ENCODE measurements at places on chromosomes 7 and 10.

GRCh38 chr7:48734695-48735406 lies 189.5 kb upstream of the CDC14C start:
- DNase-seq: no peak

DNA sequence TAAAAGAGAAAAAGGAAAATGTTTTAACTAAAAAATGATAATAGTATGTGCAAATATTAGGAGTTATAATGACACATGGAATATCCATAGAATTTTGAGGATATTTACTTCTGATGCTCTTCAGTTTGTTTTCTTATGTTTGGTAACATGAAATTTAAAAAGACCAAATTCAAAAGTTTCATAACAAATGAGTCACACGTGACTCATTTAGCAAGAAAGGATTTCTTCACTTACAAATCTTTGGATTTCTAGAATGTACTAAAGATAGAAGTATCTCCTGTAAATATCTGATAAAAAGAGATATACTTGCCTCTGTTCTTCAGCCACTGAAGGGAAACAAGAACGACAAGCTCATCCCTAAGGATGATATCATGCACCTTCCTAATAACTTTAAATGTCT lies 774.5 kb upstream of the LRRTM3 start:
- DNase-seq: no peak

DNA sequence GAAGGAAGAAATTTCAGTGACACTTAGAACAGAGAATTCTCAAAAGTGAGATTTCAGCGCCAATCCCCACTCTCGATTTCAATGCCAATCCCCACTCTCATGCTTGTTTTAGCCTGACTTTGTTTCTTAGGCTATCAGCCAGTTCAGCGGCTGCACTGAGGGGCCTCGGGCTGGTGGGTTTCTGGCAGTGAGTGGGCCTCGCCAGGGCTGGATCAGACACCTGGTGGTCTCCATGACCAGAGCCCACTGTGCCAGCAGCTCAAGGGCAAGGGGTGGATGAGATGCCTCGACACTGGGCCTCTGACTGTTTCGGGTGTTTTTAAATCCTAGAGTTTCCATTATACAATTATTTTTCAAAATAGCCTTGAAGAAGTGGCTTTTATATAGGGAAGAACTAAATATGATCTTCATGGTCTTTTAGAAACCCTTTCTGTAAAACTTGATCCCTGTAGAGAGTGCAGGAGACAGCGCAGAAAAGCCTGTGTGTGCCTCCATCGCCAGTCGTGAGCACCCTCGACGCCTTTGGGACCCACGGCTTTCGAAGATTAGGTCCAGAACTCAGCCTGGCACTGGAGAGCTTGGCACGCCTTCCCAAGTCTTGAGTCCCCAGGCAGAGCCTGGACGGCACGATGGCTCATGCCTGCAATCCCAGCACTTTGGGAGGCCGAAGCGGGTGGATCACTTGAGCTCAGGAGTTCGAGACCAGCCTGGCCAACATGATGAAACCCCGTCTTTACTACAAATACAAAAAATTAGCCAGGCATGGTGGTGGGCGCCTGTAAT lies 76.2 kb downstream of the INPP5A start:
- no peak for DNase-seq

GRCh38 chr10:127877116-127877515 lies 15.6 kb downstream of the CLRN3 start:
- no peak for DNase-seq

- no peak for DNase-seq
These were observed 567.1 kb downstream of the GRM8 start for GRCh38 chr7:126685596-126685995.

DNA sequence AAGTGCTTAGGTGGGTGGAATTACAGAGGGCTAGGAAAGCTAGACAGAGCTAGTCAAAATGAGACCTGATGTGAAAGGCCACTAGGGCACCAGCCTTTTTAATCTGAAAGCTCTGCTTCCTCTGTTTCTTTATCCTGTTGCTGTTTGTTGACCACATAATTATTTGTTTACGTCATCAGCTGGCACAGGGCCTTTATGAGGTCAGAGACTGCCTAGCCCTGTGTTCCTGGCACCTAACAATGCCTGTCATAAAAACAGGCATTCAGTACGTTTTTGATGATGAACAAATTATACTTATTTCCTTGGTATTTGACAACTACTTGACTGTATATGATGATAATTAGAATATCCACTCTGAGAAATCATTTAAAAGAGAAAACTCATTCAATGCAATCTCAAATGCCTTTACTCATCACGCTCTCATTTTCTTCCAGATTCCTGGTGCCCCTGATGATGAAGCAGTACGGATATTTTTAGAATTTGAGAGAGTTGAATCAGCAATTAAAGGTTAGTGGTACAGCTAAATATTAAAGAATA lies 26.0 kb downstream of the RBM17 start:
- DNase-seq: no peak

GRCh38 chr10:101726115-101726387 lies 31.1 kb upstream of the FBXW4 start:
- no peak for DNase-seq

GRCh38 chr10:74480778-74481177 lies 329.8 kb downstream of the ADK start:
- no peak for DNase-seq

GRCh38 chr7:106618480-106618879 lies 42.5 kb downstream of the CCDC71L start:
- DNase-seq: no peak

- no peak for DNase-seq
These were observed 16.8 kb downstream of the DLD start for GRCh38 chr7:107907790-107908189.

DNA sequence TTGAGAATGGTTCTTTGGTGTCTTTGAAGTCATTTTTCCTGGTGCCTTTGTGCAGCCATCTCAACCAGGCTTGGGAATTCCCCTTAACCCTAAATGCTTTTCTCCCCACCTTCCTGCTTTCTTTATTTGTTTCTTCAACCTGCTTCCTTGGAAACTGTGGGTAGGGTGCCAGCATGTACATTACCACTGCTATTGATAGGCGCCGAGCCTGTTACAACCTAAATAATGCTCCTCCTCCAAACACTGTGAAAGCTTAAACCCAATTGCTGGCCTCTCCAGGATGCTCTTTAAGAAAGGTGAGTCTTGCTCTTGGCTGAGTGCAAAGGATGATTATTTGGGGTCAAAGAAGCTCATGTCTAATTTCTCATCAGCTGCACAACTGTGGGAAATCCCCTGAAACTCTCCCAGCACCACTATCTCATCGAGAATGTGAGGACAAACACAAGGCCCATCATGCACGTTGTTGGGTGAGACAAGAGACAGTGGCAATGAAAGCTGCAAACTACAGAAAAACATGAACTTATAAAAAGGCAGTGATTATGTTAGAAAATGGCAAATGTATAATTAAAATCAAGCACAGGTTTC lies 285.5 kb upstream of the IGFBP3 start:
- DNase-seq: no peak

GRCh38 chr10:3424111-3424851 lies 251.7 kb upstream of the PITRM1 start:
- peak; percentile 76 for DNase-seq

- no peak for DNase-seq
These were observed 107.8 kb downstream of the ADARB2 start for GRCh38 chr10:1629326-1630198.

GRCh38 chr7:83613232-83613631 lies 35.7 kb downstream of the SEMA3E start:
- no peak for DNase-seq

DNA sequence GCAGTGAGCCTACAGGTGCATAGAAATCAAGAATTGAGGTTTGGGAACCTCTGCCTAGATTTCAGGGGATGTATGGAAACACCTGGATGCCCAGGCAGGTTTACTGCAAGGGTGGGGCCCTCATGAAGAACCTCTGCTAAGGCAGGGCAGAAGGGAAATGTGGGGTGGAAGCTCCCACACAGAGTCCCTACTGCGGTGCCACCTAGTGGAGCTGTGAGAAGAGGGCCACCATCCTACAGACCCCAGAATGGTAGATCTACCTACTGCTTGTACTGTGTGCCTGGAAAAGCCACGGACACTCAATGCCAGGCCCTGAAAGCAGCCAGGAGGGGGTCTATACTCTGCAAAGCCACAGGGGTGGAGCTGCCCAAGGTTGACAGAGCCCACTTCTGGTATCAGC lies 533.5 kb downstream of the GPAM start:
- no peak for DNase-seq

- DNase-seq: peak; percentile 28
These were observed 2.0 kb upstream of the GTPBP4 start for GRCh38 chr10:986137-986825.

GRCh38 chr10:124446830-124447750 lies 2.7 kb downstream of the NKX1-2 start:
- no peak for DNase-seq

- DNase-seq: no peak
These were observed 162.8 kb upstream of the KCND2 start for GRCh38 chr7:120110169-120110568.

DNA sequence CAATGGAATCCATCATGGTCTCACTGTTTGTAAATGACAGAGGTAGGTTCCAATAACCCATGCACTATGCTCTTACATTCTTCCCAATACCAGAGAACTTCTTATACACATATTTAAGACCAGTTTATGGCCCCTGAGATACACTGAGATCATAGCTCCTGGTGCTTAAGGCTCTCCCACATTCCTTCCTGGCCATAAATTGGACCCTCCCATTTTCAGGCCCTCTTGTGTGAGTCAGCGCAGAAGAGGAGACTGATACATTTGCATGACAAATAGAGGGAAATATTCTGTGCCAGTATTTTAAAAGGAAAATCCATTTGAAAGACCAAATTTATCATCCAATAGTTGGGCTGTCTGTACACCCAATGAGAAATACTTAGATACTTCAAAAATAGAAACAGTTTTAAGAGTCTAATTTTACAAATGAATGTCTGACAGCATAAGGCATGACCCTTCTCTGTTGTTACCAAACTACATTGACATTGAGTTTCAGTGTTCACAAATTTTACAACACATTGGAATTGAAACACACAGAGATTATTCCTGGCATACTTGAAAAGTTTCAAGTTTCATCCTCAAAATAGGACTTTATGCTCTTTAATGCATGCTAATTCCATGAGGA lies 35.3 kb downstream of the SLC16A9 start:
- DNase-seq: no peak

DNA sequence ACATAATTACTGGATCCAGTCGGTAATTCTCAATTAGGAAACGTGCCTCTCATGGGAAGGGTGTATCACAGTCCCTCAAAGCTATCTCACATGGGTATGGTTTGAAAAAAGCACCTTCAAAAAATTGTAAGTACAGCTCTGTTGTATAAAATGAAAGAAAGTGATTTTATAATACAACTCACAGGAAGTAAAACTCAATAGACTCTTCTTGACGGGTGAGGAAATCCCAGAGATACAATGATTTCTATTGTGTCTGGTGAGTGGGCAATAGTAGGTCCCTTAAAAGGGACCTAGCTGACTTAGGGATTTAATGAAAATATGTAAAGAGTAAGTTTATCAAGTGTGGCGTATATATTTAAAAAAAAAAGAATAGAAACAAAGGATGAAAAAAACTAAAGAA lies 27.0 kb downstream of the TASOR2 start:
- no peak for DNase-seq

- peak; percentile 65 for DNase-seq
These were observed 112.5 kb upstream of the RHEB start for GRCh38 chr7:151631953-151632749.

GRCh38 chr10:127715249-127715648 lies 21.7 kb upstream of the FOXI2 start:
- no peak for DNase-seq

DNA sequence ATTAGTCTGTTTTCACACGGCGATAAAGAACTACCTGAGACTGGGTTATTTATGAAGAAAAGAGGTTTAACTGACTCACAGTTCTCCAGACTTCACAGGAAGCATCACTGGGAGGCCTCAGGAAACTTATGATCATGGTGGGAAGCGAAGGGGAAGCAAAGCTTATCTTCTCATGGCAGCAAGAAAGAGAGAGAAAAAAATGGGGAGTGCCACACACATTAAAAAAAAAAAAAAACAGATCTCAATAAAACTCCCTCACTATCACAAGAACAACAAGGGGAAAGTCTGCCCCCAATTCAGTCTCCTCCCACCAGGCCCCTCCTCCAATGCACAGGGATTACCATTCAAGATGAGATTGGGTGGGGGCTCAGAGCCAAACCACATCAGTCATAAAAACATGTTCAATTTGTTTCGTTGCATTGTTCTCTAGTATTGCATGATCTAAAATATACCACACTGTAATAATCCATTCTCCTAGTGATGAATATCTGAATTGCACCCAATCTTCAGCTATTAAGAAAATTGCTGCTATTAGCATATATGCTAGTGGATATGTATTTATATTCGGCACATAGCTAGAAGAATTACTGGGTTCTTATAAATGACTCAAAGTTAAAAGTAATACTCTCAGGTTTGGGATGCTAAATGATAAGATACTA lies 328.9 kb upstream of the KCND2 start:
- DNase-seq: no peak

- no peak for DNase-seq
These were observed 32.7 kb upstream of the SRGN start for GRCh38 chr10:69055241-69055640.

- no peak for DNase-seq
These were observed 8.7 kb upstream of the HOXA2 start for GRCh38 chr7:27111042-27111750.

- peak; percentile 26 for DNase-seq
These were observed 92.6 kb downstream of the SPAG6 start for GRCh38 chr10:22437620-22438588.

DNA sequence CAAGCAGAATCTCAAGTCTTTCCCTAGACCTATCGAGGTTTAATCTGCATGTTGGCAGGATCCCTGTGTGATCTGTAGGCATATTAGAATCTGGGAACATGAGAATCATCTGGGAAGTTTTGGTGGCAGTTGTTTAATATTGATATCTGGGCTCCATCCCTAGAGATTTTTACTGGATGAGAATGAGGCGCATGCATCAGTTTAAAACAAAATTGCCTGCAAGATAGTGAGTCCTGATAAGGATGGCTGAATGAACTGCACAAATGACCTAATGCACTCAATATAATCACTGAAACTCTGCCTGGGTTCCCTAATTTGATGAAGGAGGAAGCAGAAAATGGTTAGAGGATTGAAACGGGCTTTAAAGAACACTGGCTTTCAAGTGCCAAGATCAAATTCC lies 218.0 kb downstream of the FGFR2 start:
- no peak for DNase-seq

GRCh38 chr7:39211581-39211980 lies 233.9 kb downstream of the POU6F2 start:
- DNase-seq: no peak

DNA sequence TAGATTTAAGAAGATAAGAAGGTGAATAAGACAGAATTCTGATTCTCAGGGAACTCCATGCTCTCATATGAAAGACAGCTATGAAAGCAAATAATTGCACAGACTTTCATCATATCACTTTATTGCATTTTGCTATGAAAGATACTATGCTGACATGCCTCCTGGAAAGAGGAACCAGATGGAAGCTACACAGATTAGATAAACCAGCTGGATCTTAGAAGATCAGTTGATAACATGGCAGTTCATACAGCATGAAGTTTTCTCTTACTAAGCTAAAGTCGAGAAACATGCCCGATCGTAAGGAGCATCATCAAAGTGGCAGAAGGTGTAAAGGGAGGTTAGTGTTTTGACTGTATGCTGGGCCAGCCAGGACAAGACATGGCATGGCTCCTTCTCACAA lies 112.5 kb upstream of the DPP6 start:
- no peak for DNase-seq

Data from HTR-8/SVneo (cell line).